Astrocyte (in vitro differentiated cells and primary cell): ENCODE measurements at places on chromosomes 7 and 10. TPM values are rescaled to one million over a fixed set of nuclear protein-coding genes. Genes with fewer than 3 reads are reported as not detected.

The MCM10 gene
- 1.5 and 1.9 TPM in 2 replicates for total RNA-seq

DNA sequence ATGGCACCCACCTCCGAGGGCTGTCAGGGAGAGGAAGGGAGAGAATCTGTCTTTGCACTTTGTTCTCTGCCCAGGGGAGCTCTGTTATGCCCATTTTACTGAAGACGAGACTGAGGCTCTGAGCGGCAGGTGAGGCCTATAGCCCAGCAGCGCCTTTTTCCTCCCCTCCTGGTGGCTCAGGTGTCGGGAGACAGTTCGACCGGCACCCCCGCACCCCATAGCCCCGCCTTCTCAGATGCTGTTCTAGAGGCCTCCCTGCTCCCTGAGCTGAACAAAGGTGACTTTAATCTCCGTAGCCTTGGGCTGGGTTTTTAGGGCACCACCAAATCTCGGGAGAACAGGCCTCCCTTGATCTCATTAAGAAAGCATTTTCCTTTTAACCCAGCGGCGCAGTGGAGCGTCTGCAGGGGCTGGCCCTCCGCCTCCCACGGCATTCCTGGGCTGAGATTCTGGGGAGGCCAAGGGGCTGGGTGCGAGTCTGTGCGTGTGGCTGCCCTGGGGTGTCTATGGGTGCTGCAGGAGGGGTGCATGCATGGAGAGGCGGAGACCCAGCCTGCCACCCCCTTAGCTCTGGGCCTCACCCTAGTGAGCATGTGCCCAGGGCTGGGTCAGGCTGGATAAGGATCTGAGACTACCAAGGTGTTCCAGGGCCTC lies 3.3 kb downstream of the LFNG start:
- DNase-seq, result peak; percentile 82
- H3K4me1 ChIP-seq, result peaks cover 65% of the 10 kb centered on the region
- no peaks in the 10 kb centered on the region for H3K36me3 ChIP-seq
- H3K27me3 ChIP-seq, result no peaks in the 10 kb centered on the region
- peak overlapping the region; percentile 70 for H3K27ac ChIP-seq

GRCh38 chr10:80539421-80540031 lies 1.8 kb downstream of the SH2D4B start:
- H3K36me3 ChIP-seq, result no peaks in the 10 kb centered on the region
- H3K4me3 ChIP-seq, result no peak overlapping the region
- no peak overlapping the region for H3K27ac ChIP-seq
- no peak for DNase-seq
- H3K4me1 ChIP-seq, result peaks cover 7% of the 10 kb centered on the region
- no peaks in the 10 kb centered on the region for H3K27me3 ChIP-seq

GRCh38 chr7:92850516-92850915 lies 14.1 kb upstream of the CDK6 start:
- DNase-seq, result no peak
- no peaks in the 10 kb centered on the region for H3K4me1 ChIP-seq
- no peak overlapping the region for H3K27ac ChIP-seq
- no peaks in the 10 kb centered on the region for H3K27me3 ChIP-seq
- no peaks in the 10 kb centered on the region for H3K36me3 ChIP-seq

- no peaks in the 10 kb centered on the region for H3K36me3 ChIP-seq
- H3K27ac ChIP-seq, result peak overlapping the region; percentile 34
- H3K4me3 ChIP-seq, result no peak overlapping the region
- no peaks in the 10 kb centered on the region for H3K27me3 ChIP-seq
Measured at GRCh38 chr7:81692146-81692905, 77.5 kb downstream of the HGF start.

- H3K27me3 ChIP-seq, result no peaks in the 10 kb centered on the region
- H3K4me3 ChIP-seq, result no peak overlapping the region
- DNase-seq, result no peak
- no peak overlapping the region for H3K27ac ChIP-seq
- H3K4me1 ChIP-seq, result peaks cover 7% of the 10 kb centered on the region
Measured at GRCh38 chr7:45698303-45699014, 124.3 kb downstream of the ADCY1 start.

GRCh38 chr10:51369903-51370302 lies 295.6 kb downstream of the PRKG1 start:
- H3K27me3 ChIP-seq, result no peaks in the 10 kb centered on the region
- DNase-seq, result peak; percentile 41
- H3K4me3 ChIP-seq, result no peak overlapping the region
- H3K4me1 ChIP-seq, result peaks cover 2% of the 10 kb centered on the region

GRCh38 chr7:143485094-143485493 lies 7.4 kb downstream of the TAS2R41 start:
- DNase-seq, result no peak
- H3K4me1 ChIP-seq, result no peaks in the 10 kb centered on the region
- H3K27ac ChIP-seq, result no peak overlapping the region

GRCh38 chr10:71343392-71343773 lies 24.3 kb downstream of the SLC29A3 start:
- no peaks in the 10 kb centered on the region for H3K36me3 ChIP-seq
- H3K27ac ChIP-seq, result no peak overlapping the region
- no peak overlapping the region for H3K4me3 ChIP-seq
- no peak for DNase-seq
- H3K4me1 ChIP-seq, result no peaks in the 10 kb centered on the region
- H3K27me3 ChIP-seq, result no peaks in the 10 kb centered on the region

The SEMA3D gene
- 9.1 and 17.7 TPM in 2 replicates for total RNA-seq

The YKT6 gene
- 215 and 216 TPM in 2 replicates for total RNA-seq

GRCh38 chr10:33352175-33352574 lies 17.7 kb upstream of the NRP1 start:
- DNase-seq, result peak; percentile 59
- H3K4me1 ChIP-seq, result peaks cover 7% of the 10 kb centered on the region
- H3K4me3 ChIP-seq, result no peak overlapping the region
- H3K27me3 ChIP-seq, result no peaks in the 10 kb centered on the region
- H3K36me3 ChIP-seq, result no peaks in the 10 kb centered on the region
- no peak overlapping the region for H3K27ac ChIP-seq
